Adrenal gland (tissue), 19 donors: ENCODE measurements at places on chromosomes 11 and 22. TPM values are rescaled to one million over a fixed set of nuclear protein-coding genes. Genes with fewer than 3 reads are reported as not detected.

Gene ALX4
- total RNA-seq, result not detected

DNA sequence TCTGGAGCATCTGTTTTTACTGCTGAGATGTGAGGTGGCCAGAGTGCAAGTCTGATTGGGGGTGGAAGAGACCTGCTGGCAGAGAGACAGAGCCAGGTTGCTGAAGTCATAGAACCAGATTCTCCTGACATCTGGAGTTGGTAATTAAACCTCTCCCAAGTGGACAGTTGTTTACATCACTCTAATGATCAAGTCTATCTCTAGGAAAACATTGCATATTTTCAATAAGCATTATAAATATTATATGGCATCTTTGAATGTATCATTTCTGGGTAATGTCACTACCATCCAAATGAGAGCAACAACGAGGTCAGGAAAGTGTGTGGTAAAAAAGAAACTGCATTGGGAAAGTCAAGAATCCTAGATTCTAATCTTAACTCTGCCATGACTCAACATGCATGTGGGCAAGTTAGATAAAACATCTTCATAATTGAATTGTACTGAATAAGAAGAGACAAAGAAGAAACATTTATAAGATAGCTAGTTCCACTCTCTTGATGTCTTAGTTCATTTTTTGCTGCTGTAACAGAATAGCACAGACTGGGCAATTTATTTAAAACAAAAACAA lies 351.2 kb upstream of the API5 start:
- DNase-seq, result no peak

GRCh38 chr11:35414311-35414710 lies 5.0 kb downstream of the SLC1A2 start:
- no peak for DNase-seq

GRCh38 chr11:19441752-19442553 lies 201.2 kb upstream of the E2F8 start:
- DNase-seq, result peak; percentile 42

DNA sequence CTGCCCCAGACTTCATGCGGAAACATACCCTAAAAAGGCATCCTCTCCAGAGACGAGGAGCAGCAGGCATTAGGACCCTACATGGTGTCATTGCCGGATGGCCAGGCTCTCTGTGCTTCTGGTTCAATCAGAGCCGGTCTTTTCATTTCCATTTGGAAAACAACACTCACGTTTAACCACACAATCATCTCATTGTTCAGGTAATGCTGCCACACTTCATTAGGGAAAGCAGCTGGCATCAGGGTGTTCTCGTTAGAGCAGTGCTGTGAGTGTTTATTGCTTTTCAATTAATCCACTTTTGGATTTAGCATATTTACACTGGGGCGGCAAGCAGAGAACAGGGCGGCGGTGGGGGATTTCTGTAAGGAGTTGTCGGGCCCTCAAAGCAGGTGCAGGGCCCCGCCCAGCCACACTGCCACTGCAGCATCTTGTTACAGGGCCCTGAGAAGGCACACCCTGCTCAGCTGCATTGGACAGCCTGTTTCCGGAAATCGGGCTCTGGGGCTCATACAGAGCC lies 338.6 kb downstream of the SHANK2 start:
- DNase-seq, result no peak
